ENCODE measurements at places on chromosomes 12 and 14. TPM values are rescaled to one million over a fixed set of nuclear protein-coding genes. Genes with fewer than 3 reads are reported as not detected.

Gene TPH2
- total RNA-seq, result not detected

Gene GPRC5A
- total RNA-seq, result 0.31 TPM

Gene GPR135
- total RNA-seq, result 19.1 TPM

Gene CTSG
- total RNA-seq, result not detected

Gene RNASE7
- total RNA-seq, result not detected

Gene PLEKHG7
- total RNA-seq, result not detected

Data from parietal lobe (tissue), 2 donors.